ENCODE measurements at places on chromosomes 13 and 19.
A peak's percentile ranks its signal among the peaks of the same experiment; 100 is the strongest.

DNA sequence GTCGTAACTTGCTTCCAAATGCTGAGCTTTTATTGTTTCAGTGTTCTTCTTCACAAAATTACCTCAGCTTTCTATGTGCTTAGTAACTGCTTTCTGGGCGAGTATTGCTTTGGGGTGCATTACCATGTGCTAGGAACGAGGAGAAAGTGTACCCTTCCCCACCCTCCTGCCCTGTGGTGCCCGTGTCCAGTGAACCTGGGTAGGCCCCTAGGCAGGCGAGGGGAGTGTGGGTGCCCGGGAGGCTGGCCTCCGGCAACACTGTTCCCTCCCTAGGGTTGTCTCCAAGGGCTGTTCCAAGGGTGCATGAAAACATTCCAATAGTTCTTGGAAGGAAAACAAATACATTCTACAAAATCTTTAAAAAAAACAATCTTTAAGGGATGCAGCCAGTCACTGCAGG lies 216.5 kb upstream of the SOX1 start:
- no peak for DNase-seq

- no peak for DNase-seq
Observed at GRCh38 chr13:25493931-25494640, 122.3 kb downstream of the ATP8A2 start.

GRCh38 chr13:99361197-99361596 lies 54.0 kb upstream of the GPR183 start:
- DNase-seq: peak; percentile 23

DNA sequence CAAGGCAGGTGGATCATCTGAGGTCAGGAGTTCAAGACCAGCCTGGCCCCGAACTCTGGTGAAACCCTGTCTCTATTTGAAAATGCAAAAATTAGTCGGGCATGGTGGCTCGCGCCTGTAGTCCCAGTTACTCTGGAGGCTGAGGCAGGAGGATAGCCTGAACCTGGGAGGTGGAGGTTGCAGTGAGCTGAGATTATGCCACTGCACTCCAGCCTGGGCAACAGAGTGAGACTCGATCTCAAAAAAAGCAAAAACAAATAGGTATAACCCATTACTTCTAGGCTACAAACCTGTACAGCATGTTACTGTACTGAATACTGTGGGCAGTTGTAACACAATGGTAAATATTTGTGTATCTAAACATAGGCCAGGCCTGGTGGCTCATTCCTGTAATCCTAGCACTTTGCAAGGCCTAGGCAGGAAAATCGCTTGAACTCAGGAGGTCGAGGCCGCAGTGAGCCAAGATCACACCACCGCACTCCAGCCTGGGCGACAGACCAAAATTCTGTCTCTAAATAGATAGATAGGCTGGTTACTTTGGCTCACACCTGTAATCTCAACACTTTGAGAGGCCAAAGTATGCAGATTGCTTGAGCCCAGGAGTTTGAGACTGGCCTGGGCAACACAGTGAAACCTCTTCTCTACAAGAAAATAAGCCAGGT lies 63.5 kb downstream of the MYO9B start:
- no peak for DNase-seq

DNA sequence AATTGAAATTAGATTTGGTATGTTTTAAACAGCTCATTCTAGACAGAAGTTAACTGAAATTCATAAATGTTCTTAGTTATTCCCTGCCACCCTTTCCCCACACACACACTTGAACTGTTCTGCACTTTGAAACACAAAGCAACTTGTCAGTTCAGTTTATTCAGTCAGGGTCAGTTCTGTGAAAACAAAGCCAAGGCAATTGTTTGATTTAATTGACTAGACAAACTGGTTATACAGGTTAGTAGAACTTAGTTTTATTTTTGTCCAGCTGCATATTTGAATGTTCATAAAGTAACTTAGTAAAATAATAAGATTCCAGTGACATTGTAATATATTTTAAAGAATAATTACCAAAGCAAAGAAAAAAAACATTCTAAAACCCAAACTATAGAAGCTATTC lies 98.3 kb upstream of the KLF5 start:
- DNase-seq: no peak

Data from CD4-positive, alpha-beta T cell treated with Interleukin-17A for 4 hours (primary cell).